ENCODE measurements at places on chromosomes 5 and 9.

- no peak for DNase-seq
These were observed 59.2 kb downstream of the PRLR start for GRCh38 chr5:35171078-35171477.

GRCh38 chr5:165573445-165573844, 2068.0 kb downstream of the MAT2B start:
- DNase-seq, result no peak

GRCh38 chr5:125106881-125107280, 360.4 kb upstream of the ZNF608 start:
- no peak for DNase-seq

DNA sequence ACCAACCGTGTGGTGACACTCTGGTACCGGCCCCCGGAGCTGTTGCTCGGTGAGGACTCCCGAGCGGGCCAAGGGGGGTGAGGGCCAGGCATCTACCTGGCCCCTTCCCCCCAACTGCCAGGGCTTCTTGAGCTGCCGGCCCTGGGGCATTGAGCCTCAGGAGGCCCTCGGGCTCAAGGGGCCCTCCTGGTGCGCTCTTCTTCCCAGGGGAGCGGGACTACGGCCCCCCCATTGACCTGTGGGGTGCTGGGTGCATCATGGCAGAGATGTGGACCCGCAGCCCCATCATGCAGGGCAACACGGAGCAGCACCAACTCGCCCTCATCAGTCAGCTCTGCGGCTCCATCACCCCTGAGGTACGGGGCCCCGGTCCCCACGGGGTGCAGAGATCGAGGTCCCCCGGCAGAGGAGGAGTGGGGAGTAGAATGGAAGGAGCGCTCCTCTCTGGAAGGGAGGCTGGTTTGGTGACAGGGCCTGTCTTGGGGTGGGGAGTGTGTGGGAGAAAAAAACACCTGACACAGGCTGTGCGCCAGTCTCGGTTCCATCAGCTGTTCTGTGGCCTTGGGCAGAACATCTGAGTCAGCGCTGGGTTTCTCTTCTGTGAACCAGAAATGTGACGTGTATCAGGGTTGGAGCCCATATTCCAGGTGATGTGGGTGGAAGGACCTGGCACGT, 2.6 kb downstream of the CDK9 start:
- no peak for DNase-seq

DNA sequence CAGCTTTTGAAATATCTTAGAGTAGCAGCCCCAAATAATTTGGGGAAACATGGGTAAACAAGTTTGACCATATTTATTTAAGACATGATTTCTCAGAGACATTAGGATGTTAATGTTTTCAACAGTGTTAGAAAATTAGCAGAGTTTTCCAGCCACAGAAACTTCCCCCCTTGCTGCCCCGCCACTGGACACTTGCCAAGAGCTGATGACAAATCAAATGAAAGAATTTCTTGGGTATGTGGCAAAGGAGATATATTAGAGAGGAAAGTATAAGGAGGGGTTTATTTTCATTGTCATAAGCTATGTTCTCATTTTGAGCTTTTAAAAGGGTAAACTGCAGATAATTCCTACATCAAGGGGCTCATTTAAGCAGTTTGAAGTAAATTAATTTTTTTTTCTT, 15.9 kb downstream of the GABRA1 start:
- no peak for DNase-seq

DNA sequence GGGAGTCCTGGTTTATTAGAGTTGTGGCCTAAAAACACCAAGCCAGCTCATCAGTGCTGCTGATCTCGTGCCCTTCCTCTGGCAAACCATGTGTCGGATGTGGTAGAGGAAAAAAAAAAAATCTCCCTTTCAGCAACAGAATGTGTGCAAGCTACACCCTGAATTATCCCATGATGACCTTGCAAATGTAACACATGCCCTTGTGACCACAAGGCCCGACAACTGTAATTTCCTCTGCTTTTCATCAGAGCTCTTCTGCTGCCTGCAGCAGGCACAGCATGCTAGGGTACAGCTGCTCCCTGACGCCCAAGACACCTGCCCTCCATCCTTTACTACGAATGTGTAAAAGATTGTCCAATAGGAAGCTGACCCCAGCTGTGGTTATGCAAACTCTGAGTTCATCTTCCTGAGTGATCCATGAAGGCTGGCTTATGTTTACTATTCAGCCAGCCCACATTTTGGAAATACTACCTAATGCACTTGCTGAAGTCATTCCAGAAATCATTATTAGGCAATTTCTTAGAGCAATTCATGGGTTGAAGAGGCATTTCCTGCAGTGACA, 14.6 kb upstream of the BNC2 start:
- DNase-seq, result peak; percentile 96

GRCh38 chr5:135246923-135247795, 151.9 kb downstream of the MACROH2A1 start:
- DNase-seq, result peak; percentile 43

GRCh38 chr5:96235008-96235910, 197.8 kb downstream of the PCSK1 start:
- DNase-seq, result no peak

Data from suppressor macrophage (primary cell).